Activated CD4-positive, alpha-beta T cell treated with anti-CD3 and anti-CD28 coated beads, Interleukin-2, amount 50 U/mL, for 48 hours (primary cell): ENCODE measurements at places on chromosomes 1 and 21.

DNA sequence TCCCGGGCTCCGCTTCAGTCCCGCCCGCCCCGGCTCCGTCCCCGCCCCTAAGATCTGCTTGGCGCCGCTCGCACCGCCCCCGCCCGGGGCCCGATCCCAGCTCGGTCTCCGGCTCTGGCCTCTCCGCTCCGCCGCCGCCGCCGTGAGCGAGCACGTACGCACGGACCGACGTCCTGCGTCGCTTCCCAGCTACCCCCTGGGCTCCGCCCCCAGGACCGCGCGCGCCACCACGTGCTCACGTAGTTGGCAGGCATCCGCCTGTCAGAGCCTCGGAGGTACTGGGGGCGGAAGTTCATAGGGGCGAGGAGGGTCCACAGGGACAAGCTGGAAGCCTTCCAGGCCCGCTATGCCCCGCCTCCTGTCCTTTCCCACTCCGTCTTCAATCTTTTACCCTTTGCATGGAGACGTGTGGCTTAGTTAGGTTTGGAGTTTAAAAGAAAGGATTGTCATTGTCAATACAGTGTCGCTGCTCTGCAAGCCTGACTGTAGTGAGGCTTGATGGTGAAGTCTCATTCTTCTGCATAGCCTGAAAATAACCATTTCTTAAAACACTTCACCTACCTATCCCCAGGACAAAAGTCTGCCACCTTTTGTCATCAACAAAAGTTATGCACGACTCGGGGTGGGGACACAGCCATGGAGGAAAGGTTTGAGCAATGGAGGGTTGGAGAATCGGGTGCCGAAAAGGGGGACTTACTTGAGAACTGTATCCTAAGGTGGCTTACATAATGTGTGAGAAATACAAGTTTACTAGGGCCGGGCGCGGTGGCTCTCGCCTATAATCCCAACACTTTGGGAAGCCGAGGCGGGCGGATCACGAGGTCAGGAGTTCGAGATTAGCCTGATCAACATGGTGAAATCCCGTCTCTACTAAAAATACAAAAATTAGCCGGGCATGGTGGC, at the start of gene CLK2:
Gene CLK2, minus strand, starts transcription at position 162 of the 903 bp plus-strand sequence. CDS start 2,527 bp downstream, outside the sequence.
- peak; percentile 97 for DNase-seq

DNA sequence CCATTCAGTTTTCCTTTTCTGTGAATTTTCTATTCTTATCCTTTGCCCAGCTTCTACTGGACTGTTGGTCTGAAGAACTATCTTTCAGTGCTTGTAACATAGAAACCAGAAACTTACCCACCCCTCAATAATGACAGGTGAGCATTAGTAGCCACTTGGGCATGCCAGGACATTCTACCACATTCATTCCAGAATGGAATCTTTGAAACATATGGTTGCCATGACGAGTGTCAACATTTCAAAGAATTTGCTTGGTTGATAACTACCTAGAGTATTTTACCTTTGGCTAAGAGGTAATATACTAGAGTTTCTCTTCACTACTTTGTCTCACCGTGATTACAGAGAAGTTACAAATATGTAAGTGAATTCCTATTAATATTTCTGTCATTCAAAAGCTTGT, at the start of gene MROH9:
Gene MROH9, plus strand, starts transcription at position 304 of the 400 bp plus-strand sequence. CDS start 10,023 bp downstream, outside the sequence.
- no peak for DNase-seq

DNA sequence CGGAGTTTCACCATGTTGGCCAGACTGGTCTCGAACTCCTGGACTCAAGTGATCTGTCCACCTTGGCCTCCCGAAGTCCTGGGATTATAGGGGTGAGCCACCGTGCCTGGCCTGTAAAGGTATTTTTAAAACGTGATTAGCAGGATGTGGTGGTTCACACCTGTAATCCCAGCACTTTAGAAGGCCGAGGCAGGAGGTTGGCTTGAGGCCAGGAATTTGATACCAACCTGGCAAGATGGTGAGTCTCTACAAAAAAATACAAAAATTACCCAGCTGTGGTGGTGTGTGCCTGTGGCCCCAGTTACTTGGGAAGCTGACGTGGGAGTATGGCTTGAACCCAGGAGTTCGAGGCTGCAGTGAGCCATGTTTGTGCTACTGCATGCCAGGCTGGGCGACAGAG, 43.3 kb upstream of the SOD1 start:
- DNase-seq = no peak

- DNase-seq = no peak
Measured at GRCh38 chr1:229136822-229137221, 134.1 kb upstream of the RAB4A start.

DNA sequence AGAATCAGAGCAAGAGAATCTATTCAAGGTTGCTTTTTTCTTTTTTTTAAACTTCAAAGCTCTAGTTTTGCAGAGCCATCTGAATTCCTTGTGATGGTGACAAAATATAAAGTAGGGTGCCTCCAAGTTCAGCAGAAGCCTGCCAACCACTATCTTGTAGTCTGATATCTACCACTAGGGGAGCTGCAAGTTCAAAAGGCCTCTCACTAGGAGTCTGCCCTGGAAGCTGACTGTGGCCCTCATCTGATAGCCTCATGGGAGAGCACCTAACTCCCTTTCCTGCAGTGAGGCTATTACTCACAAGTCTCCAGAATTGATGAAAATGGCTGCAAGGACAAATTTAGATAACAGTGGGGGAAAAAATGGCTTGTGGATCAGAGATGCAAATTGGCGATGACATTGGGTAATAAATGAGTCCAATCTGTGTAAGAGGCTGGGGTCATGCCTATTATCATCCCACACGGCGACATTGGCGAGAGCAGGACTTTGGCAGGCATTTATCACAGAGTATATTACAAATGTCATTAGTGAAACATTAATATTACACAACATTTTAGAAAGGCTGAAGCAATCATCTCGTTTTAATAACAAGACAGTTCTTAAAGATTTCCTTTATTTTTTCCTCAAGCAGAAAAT, 10.7 kb upstream of the ZP4 start:
- no peak for DNase-seq

DNA sequence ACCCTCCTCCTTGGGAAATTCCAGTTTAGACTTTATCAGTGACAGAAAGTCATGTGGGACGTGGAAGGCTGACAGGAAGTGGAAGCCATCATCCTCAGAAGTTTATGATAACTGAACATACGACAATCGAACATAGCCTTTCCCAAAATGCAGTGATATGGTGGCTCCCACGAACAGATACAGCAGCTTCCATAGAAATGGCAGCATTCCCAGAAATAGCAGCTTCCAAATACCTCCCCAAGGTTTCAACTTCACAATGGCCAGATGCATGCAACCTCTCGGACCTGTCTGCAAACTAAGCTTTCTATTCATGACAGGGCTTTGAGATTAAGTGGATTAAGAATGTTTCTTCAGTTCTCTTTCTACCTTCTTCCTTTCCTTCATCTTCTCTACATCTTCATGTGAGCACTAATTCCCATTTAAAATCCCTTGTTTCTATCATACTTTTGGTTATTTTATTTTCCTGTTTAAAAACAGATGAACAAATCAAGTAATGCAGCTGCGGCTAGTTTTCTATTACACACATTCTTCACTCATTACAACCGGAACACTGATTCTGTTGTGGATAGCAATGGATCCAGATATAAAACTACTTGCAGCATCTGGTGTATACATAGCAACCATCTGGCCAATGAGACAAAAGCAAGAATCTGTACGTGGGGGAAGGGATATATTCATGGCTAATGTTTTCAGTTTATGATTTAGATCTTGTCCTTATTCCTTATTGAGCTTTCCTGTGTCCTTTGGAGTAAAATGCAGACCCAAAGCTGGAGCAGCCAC, 304.8 kb downstream of the BRINP3 start:
- no peak for DNase-seq
